Stimulated activated CD8-positive, alpha-beta memory T cell treated with anti-CD3 and anti-CD28 coated beads, Interleukin-15, amount 100 ng/mL, for 48 hours (primary cell): ENCODE measurements at places on chromosomes 6 and 20.

GRCh38 chr20:58424218-58424969 lies 35.4 kb downstream of the VAPB start:
- DNase-seq, result no peak

DNA sequence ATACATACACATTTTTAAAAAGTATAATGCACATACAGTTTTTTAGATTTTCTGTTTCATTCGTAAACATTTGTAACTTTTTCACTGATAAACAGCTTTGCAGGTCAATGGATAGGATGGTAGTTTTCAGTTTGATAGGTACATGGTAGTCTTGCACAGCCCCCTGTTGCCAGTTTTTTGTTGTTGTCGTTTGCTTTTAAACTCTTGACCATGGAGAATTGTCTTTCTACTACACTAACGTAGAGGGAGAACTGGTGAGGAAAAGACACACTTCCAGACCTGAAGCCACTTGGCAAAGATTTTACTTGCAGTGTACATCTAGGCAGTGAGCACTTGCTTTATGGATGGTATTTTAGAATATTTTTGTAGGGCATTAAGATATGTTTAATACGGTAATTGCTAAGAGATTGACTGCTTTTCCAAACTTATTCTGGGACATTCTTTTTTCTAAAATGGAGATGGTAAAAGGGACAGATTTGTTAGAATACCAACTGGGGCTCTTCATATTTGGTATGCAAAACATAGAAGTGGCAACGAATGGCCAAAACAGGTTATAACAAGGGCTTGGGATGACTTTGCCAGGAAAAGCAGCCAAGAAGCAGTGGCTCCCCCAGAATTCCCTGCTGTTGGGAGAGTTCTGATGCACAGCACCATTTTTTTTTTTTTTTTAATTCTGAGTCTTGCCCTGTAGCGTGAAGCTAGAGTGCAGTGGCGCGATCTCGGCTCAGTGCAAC lies 1.5 kb downstream of the PYGB start:
- DNase-seq, result no peak

- no peak for DNase-seq
Measured at GRCh38 chr6:89413006-89413400, 930 bp upstream of the RRAGD start.

DNA sequence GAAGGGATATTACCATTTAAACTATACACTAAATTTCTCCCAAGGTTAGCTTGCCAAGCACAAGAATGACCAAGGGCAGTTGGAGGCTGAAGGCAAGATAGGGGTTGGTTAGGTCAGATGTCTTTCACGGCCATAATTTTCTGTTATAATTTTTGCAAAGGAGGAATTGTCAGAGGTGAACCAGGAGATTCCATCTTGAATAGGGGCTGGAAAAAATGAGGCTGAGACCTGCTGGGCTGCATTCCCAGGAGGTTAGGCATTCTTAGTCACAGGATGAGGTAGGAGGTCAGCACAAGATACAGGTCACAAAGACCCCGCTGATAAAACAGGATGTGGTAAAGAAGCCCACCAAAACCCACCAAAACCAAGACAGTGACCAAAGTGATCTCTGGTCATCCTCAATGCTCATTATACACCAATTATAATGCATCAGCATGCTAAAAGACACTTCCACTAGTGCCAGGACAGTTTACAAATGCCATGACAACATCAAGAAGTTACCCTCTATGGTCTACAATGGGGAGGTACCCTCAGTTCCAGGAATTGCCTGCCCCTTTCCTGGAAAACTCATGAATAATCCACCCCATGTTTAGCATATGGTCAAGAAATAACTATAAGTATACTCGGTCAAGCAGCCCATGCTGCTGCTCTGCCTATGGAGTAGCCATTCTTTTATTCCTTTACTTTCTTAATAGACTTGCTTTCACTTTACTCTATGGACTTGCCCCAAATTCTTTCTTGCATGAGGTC lies 371.8 kb upstream of the SULF2 start:
- no peak for DNase-seq

DNA sequence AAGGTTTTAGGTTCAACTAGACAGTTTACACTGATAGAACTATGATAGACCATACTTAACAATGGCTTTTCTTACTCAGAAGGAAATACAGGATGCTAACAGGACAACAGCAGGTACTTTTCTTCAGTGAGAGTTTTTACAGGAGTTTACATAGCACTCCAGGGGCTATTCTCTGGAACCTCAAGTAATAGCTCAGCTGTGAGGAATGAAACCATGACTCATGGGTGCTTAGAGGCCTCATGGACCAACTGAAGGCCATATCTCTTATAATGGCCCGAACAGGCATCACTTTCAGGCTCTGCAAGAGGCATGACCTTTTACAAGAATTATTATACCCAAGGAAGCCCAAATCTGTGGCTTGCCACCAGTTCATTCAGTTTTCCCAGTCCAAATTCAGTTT lies 31.8 kb downstream of the TREML1 start:
- DNase-seq, result no peak

GRCh38 chr20:2919518-2920245 lies 46.4 kb downstream of the PTPRA start:
- no peak for DNase-seq

DNA sequence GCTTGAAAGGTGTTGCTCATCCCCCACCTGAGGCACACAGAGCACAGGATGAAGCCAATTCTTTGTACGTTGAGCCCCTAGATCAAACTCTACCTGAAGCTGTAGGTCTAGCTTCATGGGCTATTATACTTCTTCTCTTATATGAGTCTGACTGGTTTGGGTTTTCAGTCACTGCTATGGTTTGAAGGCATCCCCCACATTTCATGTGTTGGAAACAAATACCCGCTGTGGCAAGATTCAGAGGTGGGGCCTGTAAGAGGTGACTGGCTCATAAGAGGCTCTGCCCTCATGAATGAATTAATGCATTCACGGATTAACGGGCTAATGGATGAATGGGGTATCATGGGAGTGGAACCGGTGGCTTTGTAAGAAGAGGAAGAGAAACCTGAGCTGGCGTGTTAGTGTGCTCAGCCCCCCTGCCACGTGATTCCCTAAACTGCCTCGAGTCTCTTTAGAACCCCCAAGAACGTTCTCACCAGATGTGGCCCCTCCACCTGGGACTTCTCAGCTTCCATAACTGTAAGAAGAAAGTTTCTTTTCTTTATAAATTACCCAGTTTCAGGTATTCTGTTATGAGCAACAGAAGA lies 39.2 kb downstream of the PREX1 start:
- no peak for DNase-seq

DNA sequence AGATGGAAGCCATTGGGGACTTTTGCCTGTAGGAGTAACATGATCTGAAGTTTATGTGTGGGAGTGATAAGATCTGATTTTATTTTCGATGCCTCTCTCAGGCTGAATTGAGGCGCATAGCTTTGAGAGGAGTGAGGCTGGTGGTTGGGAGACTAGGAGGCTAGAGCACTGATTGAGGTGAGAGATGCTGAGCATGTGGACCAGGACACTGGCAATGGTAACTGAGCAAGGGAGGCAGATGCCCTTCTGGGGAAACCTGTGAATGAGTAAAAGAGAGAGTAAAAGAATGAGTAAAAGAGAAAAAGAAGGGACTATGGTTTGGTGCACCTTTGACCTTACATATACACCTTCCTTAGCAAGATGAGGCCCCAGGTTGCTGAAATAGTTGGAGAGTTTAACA lies 3.0 kb downstream of the RRP36 start:
- peak; percentile 4 for DNase-seq

- DNase-seq, result no peak
Measured at GRCh38 chr6:40510442-40510841, 76.7 kb downstream of the LRFN2 start.

GRCh38 chr20:44750081-44750805 lies 4.6 kb downstream of the KCNK15 start:
- DNase-seq, result no peak

DNA sequence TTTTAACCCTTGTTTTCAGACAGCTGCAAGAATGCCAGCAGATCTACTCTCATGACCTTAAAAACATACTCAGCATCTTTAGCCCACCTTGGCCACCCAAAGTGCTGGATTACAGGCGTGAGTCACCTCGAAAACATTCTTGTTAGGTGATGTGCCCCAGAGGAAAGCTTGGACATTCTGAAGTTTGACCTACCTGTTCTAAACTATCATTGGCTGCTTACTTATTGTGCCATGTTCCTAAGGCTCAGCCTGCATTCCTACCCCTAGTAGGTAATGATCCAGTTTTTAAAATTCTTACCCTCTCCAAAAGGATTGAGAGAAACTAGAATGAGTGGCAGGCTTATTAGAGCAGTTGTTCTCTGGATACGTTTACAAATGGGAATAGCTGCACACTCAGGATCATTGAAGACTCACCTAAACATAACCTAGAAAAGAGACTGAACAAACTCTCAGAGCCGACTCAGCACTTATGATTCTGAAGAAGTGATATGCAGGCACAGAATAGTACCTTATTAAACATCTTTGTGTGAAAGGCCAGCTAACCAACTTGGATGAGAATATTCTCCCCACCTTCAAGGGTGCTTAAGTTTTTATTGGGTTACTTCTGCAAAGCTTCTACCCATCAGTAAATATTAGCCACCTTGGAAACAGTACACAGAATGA lies 362.1 kb downstream of the NRN1 start:
- no peak for DNase-seq

- no peak for DNase-seq
Measured at GRCh38 chr6:147015674-147016073, 188.5 kb upstream of the STXBP5 start.

- DNase-seq, result no peak
Measured at GRCh38 chr6:3176562-3177355, 19.4 kb upstream of the TUBB2A start.

DNA sequence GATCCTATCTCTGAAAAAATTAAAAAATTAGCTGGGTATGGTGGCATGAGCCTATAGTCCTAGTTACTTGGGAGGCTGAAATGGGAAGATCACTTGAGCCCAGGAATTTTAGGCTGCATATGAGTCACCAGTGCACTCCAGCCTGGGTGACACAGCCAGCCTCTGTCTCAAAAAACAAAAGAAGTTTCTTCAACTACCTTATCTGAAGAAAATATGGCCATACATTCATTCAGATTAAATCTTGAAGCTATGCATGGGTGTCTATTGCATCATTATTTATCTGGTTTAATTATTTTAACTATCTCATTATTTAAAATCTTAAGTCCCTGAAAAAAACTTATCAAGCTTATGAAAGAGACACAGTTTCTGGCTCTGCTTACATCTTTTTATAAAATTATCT lies 204.1 kb downstream of the SIM1 start:
- no peak for DNase-seq

DNA sequence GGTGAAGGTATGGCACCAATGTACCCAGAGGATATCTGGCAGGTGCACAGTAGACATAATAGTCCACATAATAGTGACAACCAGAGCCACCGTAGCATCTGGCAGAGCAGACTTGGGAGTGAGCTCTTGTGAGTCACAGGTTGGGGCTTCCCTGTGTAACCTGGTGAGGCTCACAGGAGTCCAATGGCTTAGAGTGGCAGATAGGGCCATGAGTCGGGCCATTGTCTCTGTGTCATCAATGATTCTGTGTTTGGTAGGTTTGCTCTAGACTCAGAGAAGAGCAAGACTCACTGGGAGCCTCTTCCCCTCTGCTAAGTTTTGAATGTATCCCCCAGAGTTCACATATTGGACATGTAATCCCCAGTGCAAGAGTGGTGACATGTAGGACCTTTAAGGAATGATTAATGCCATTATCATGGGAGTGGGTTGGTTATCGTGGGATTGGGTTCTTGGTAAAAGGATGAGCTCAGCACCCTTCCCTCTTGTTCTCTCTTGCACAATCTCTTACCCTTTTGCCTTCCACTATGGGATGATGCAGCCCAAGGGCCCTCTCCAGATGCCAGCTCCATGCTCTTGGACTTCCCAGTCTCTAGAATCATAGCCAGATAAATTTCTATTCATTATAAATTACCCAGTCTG lies 22.6 kb upstream of the SIRPA start:
- DNase-seq, result no peak

GRCh38 chr6:114987281-114987680 lies 644.5 kb upstream of the HS3ST5 start:
- no peak for DNase-seq

DNA sequence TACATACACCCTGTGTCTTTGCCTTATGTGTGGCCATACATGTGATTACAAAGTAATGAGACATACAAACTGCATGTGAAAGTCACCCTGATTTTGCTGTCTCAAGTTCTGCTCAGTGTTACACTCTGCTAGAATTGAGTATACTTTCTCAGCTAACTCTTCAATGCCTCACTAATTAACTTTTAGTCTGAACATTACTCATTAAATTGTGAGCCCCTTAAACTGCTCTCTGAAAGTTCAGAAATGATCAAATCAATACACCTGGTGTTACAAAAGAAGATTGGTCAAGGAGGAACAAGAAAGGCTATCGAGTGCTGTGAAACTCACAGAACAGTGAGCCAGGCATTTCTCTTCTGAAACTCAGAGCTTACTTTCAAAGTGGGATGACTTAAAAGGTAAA lies 71.3 kb downstream of the MKKS start:
- DNase-seq, result no peak

DNA sequence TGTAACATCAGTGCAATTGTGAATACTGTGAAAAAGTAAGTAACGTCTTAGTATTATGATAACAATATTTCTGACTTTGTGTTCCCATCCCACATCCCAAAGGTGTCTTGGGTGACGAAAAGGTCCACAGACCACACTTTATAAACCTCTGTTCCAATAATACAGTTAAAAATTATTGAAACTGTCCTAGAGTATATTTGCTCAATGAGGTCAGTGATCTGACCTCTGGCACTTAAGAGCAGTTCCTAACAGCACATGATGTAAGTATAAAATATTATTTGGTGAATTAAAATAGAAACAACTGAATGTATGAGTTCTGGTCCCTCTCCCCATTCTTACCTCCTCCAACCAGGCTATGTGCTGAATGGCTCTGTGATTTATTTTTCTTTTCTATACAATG lies 566.4 kb upstream of the MMS22L start:
- no peak for DNase-seq

GRCh38 chr6:111481836-111482187 lies 1.2 kb downstream of the REV3L start:
- DNase-seq, result no peak

DNA sequence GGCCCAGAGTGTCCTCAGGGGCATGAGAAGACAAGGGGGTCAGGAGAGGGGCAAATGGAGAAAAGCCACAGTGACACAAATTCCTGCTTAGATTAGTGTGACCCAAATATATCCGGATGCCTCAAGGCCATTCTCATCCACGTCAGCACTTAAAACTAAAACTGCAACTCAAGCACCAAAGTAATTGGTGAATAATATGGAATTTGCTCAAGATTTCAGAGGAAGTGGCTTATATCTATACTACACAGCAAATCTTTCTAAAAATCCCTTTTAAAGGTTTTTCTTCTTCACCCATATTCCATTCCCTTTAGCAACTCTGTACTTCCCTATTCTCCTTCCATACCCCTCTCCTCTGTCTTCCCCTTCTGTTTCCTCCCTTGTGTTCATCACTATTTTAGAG lies 15.2 kb downstream of the DEF6 start:
- DNase-seq, result no peak

- DNase-seq, result no peak
Measured at GRCh38 chr6:161631676-161632194, 357.9 kb upstream of the AGPAT4 start.

DNA sequence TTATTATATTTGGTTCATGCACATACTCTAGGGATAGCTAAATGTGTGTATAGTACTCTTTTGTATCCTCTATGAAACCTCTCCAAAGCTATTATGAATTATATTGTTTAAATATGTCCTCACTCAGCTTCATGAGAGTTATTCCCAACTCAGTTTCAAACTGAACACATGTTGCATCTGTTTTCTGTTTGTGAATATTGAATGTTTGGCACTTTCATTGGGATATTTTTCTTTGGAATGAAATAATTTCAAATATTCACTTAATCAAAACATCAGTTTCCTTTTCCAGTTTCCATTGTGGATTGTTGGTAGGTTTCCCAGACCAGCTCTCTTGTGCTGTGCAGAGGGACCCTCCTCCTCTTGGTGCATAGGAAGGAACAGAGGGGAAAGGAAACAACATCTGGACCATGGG lies 46.6 kb downstream of the HDAC2 start:
- DNase-seq, result no peak
